Ureter (tissue), 1 donor: ENCODE measurements at places on chromosomes 3 and 15. TPM values are rescaled to one million over a fixed set of nuclear protein-coding genes. Genes with fewer than 3 reads are reported as not detected.

Gene NRG4
- total RNA-seq: 16.3 TPM

Gene IL12A
- 1.1 TPM for total RNA-seq

Gene PLA2G4D
- 0.13 TPM for total RNA-seq

Gene ROBO1
- total RNA-seq: 38.8 TPM

Gene FAM219B
- total RNA-seq: 171 TPM

Gene UROC1
- not detected for total RNA-seq

Gene CPB1
- total RNA-seq: not detected

Gene ITGB5
- total RNA-seq: 57.7 TPM

Gene CNTN3
- 24.5 TPM for total RNA-seq

Gene GUCA1C
- total RNA-seq: not detected

DNA sequence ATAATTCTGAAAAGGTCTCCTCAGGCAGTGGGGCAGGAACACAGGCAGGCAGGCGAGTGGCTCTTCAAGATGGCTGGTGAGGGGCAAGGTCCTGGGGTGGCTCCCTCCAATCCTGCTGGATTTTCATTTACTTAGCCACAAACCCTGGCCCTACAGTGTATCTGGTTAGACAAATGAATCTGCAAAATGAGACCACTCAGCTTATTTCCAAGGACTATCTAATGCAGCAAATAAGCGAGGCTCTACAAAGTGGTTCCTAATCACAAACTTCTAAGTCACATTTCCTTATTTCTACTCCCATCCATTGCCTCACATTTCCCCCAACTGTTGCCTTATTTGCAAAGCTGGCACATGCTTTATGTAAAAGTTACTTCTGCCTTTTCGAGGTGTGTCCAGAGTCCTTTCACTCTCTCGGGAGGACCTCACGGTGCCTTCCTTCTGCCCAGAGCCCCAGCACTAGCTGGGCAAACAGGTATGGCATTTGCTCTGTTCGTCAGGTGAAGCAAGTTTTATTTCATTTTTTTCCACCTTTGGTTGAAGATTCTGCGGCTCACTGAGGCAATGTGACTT, 40.5 kb downstream of the CCDC12 start:
- DNase-seq: no peak

DNA sequence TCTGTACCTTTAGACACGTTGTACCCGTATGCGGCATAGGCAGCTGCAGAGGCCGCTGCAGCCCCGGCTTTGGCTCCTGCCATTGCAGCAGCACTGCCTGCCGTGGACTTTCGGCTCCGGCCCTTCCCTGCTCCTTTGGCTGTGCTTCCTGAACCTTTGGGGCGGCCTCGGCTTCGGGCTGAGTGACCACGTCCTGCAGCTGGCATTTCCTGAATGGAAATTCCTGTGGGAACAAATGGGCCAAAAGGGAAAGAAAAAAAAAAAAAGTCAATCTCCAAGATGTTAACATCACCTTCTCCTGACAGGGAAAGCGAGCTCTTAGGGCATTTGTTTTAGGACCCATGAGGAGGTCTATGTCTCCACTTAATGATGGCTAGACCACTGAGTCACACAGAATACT, 29.6 kb downstream of the CHAC1 start:
- no peak for DNase-seq

DNA sequence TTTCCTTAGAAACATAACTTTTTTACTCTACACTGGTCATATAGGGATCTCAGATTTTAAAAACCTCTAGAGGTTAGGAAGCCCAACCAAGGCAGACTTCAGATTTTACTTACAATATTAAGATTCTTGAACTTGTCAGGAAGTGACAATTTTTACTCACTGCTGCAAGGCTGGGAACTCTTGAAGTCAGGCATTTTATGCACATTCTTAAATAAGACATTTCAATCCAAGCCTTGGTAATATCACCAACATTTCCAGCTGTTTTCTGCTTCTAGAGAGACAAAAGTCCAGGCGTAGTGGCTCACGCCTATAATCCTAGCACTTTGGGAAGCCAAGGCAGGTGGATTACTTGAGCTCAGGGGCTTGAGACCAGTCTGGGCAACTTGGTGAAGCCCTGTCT, 33.6 kb upstream of the UBP1 start:
- no peak for DNase-seq

DNA sequence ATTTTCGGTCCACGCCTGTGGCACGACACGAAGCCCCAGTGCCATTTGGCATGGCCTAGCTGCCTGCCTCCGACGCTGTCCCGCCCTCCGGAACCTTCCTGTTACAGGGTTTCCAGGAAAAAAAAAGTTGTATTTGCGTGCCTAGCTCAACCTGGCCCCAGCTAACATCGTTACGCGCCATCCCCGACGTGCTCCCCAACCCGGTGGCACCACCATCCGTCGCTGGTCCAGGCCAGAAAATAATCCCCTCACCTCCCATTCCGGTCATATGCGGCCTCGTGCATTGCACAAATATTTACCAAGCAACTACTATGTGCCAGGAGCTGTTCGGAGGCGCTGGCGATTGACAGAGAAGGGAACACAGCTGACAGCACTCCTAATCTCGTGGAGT, 1.4 kb upstream of the CYP1A1 start:
- DNase-seq: no peak

DNA sequence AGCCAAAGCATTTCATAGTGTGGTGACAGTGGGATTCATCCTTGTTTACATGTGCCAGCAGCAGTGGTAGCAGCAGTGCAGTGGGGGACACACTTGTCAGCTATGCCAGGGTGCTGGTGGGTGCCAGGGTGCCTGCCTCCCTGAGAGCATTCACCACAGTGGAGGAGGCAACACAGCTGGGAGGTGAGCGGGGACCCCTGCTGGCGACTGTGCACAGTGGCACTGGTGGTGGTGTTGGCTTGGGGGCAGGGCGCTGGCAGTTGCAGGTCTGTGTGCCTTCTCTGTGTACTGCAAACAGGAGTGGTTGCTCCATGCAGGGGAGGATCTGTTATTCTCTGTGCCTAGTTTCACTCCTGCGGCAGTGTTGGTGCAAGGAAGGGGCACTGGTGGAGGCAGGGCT, 41.2 kb downstream of the CEP63 start:
- no peak for DNase-seq

DNA sequence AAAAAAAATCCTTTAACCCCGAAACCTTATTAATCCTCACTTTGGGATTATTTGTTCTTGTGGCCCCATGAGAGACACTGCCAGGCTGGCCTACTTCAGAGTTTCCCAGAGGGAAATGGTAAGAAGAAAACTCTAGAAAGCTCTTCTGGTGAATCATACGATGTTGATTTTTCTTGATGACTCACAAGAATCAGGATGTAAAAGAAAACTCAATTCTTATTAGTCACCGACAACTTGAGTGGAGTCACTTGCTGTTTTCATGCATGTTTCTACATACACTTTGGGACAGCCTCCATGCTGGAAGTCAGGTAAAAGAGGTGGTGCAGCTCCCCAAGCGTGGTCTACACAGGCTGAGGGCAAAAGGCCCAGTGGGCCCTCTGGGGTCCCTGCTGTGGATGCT, 42.8 kb downstream of the MYO5C start:
- DNase-seq: no peak

DNA sequence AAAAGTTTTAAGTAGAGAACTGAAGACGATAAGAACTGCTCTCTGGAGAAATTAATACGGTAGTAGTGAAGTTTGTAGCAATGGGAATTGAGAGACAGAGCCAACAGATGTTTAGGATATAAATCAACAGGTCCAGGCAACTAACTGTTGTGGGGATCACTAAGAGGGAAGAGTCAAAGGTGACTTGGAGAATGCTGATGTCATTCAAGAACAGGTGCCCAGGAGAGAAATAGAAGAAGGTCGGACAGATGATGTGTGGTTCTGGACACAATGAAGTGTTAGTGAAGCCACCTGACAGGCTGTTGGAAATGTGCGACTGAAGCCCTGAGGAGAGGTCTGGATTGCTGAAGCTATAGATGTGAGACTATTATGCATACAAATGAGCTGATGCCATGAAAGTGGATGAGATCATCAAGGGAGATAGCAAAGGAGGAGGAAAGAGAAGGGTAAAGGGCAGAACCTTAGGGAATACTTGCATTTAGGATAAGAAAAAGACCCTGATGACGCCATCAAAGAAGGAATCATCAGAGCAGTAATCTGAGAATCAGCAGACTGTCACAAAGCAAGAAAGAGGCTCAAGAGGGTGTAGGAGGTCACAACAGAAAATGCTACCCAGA, 183.7 kb downstream of the FRMD5 start:
- no peak for DNase-seq

DNA sequence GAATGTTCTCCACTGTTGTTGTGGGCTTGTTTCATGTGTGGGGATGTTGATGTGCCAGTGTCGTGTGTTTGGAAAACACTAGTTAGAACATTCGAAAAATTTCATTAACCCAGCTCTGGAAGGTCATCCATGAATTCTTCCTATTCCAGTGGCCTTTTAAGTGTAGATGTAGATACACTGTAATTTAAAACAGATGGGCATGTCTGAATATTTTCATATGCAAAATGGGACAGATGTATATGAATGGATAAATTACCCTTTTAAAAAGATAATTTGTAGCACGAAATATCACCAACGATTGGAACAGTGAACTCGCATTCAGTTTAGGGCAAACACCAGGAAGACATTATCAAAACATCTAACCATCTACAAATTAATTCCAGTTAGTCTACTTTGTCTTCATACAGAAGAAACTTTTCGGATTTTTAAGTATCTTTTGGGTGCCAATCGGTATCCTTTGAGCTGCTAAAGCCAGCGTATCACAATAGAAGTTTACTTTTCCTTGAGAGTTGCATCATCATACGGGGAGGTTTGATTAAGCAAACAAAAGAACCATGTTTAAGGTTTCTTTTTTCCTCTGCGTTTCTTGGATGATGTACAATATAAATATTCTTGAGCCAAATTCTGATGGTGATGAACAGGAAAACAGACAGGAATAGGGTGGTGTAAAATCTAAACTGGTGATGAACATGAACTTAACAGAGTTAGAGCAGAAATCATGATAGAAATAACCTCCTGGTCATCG, 528.1 kb downstream of the FOXP1 start:
- no peak for DNase-seq

DNA sequence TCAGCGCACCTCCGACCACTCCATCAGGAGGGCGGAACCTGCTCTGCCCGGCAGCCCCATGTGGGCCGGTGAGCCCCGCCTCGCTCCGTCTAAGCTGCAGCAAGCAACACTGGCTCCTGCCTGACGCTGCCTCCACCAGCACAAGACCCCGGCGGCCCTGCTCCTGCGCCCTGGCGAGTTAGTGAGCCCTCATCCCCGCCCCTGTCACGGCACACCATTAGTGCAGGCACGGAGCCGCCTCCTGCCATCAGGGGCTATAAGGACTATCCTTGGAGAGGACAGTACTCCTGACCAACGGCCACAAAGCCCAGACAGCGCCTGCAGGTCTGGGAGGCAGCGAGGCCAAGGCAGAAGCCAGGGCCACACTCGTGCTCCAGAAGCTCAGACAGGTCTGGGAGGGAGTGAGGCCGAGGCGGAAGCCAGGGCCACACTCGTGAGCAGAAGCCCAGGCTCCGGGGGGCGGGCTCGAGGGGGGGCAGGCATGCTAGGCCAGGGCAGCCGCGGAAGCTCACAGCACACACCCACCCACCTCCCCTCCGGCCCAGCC, 39.4 kb downstream of the TNK2 start:
- DNase-seq: no peak

DNA sequence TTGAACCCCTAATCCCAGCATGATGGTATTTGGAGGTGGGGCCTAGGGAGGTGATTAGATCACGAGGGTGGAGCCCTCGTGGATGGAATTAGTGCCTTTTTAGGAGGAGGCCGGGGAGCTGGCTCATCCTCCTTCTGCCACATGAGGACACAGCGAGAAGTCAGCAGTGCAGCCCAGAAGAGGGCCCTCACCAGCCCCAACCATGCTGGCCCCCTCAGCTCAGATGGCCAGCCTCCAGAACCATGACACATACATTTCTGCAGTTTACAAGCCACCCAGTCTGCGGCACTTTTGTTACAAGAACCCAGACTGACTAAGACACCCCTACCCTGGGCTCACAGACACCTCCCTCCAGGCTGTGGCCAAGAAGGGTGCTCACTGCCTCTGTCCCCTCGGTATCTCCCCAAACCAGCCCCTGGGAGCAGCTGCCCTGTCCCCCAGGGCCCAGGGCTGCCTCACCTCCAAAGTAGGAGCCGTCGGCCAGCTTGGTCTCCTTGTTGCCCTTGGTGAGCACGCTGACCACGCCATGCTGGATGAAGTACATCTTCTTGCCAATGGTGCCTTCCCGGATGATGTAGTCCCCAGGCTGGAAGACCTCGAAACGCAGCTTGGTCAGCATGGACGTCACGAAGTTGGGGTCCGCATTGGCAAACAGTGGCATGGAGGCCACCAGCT, 44.1 kb downstream of the HCN4 start:
- DNase-seq: no peak

- DNase-seq: no peak
These were observed 210.8 kb upstream of the NR2E3 start for GRCh38 chr15:71599418-71600151.

DNA sequence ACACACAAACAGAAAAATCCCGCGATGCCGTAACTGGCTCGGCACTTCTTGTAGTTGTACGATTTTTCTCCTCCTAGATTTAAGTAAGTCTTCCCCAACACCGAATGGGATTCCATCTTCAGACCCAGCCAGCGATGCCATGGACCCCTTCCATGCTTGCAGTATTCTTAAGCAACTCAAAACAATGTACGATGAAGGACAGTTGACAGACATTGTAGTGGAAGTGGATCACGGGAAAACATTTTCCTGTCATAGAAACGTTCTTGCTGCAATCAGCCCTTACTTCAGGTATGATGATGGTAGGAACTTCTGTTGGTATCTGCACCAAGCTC, 763 bp downstream of the KBTBD8 start:
- no peak for DNase-seq

DNA sequence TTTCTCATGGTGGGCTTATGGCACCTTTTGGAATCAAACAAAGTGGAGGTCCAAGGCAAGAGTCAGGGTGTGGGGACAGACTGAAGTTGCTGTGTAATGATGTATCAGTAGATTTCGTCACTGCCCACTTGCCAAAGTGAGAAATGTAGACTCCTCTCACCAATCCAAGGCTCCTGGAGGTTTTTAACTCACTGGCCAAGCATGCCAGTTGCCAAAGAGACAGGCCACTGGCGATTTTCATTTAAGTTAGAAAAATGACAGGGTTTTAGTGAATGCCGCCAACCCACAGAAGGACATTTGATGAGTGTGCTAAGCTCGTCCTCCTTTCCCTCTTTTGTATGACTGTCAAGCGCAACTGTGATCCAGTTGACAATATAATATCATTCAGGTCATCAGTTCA, 209.2 kb downstream of the FEZF2 start:
- no peak for DNase-seq

DNA sequence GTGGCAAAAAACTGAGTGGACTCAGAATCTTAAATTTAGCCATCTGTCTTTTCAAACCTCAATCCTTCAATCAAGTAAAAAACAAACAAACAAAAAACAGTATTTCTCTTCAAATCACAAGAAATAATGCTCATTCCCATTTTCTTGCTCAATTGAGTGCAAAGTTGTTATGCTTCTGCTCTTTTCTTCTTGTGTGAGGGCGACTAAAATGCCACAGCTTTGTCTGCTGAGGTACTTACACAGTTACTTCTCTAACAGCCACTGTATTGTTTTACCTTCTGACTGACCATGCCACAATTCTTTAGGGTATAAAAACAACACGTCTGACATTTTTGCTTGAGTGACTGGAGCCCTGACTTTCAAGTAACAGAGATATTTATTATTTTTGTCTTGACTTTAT, 617.4 kb downstream of the NAALADL2 start:
- DNase-seq: no peak

GRCh38 chr3:129942296-129942695, 32.2 kb upstream of the TRH start:
- peak; percentile 61 for DNase-seq
